ENCODE measurements at places on chromosomes 3 and 15.
A peak's percentile ranks its signal among the peaks of the same experiment; 100 is the strongest.

GRCh38 chr15:48565560-48566482 is 79.7 kb downstream of the FBN1 start:
- no peak overlapping the region for H3K4me3 ChIP-seq
- no peaks in the 10 kb centered on the region for H3K27me3 ChIP-seq
- no peak overlapping the region for H3K27ac ChIP-seq
- no peaks in the 10 kb centered on the region for H3K4me1 ChIP-seq
- no peak for DNase-seq
- no peaks in the 10 kb centered on the region for H3K36me3 ChIP-seq

DNA sequence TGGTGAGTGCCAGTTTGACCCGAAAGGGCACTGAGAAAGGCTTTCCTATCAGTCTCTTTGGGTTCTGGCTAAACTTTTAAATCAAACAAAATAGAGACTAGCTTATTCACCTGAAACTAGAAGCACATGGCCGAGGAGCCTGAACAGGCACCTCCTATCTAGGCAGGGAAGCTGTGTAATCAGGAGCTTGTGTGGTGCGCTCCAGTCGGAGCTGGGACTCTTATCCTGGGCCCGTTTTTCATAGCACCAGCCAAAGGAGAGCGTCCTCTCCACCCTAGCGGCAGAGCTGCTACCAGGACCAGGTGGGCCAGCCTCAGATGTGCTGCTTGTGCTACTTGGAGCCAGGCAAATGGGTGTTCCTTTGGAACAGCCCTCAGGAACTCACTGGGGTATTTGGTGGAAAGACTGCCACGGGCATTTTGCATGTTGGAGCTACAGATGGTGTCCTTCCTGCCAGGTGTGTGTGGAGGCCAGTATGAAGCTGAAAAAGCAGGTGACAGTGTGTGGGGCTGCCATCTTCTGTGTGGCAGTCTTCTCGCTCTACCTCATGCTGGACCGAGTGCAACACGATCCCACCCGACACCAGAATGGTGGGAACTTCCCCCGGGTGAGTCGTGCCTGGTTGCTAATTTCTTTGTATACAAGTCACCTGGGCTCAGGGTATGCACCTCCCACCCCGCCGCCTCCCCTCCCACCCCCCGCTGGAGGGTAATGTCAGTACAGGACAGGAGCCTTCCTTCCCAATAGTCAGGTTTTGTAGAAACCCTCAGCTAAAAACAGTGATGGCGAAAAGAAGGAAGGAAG is 833 bp downstream of the MAN2A2 start:
- peaks cover 16% of the 10 kb centered on the region for H3K4me1 ChIP-seq
- H3K36me3 ChIP-seq, result peaks cover 16% of the 10 kb centered on the region
- peak overlapping the region; percentile 82 for H3K27ac ChIP-seq
- H3K4me3 ChIP-seq, result peak overlapping the region; percentile 96

GRCh38 chr15:32723171-32723948 is 5.6 kb downstream of the GREM1 start:
- DNase-seq, result no peak
- H3K4me3 ChIP-seq, result no peak overlapping the region
- peaks cover 15% of the 10 kb centered on the region for H3K27me3 ChIP-seq

- H3K4me1 ChIP-seq, result no peaks in the 10 kb centered on the region
- peaks cover 28% of the 10 kb centered on the region for H3K36me3 ChIP-seq
- no peak for DNase-seq
- no peak overlapping the region for H3K4me3 ChIP-seq
- no peaks in the 10 kb centered on the region for H3K27me3 ChIP-seq
Measured at GRCh38 chr3:130677343-130677742, 69.3 kb downstream of the PIK3R4 start.

DNA sequence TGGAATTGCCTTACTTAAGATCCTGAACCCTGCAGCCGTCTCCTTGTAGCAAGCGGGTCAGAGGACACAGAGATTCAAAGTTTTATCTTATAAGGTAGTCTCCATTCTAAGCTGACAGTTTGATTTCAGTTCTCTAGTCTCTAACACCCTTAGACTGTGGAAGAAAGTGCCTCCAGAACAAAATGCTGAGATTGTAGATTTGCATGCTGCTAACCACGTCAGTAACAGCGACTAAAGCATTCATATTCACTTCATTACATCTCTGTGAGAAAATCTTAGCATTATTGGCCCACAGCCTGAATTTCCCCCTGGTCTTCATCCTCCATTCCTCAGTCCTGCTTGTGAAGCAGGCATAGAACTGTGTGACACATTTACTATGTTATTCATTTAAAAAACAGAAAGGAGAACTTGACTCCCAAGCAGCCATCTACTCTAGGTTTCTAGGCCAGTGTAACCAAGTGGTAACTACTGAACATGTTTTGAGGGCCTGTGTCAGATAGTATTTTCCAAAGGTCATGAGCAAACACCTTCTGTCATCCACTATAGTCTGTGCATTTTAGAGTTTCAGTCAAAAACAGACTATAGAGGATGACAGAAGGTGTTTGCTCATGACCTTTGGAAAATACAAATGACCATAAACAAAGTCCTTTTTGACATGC is 27.4 kb downstream of the ARIH2 start:
- no peak for DNase-seq
- H3K4me3 ChIP-seq, result no peak overlapping the region
- H3K27me3 ChIP-seq, result no peaks in the 10 kb centered on the region

- DNase-seq, result peak; percentile 32
- no peak overlapping the region for H3K27ac ChIP-seq
- peaks cover 2% of the 10 kb centered on the region for H3K36me3 ChIP-seq
- H3K4me1 ChIP-seq, result peaks cover 10% of the 10 kb centered on the region
- no peaks in the 10 kb centered on the region for H3K27me3 ChIP-seq
- no peak overlapping the region for H3K4me3 ChIP-seq
Measured at GRCh38 chr3:115040673-115041286, 106.3 kb downstream of the ZBTB20 start.

DNA sequence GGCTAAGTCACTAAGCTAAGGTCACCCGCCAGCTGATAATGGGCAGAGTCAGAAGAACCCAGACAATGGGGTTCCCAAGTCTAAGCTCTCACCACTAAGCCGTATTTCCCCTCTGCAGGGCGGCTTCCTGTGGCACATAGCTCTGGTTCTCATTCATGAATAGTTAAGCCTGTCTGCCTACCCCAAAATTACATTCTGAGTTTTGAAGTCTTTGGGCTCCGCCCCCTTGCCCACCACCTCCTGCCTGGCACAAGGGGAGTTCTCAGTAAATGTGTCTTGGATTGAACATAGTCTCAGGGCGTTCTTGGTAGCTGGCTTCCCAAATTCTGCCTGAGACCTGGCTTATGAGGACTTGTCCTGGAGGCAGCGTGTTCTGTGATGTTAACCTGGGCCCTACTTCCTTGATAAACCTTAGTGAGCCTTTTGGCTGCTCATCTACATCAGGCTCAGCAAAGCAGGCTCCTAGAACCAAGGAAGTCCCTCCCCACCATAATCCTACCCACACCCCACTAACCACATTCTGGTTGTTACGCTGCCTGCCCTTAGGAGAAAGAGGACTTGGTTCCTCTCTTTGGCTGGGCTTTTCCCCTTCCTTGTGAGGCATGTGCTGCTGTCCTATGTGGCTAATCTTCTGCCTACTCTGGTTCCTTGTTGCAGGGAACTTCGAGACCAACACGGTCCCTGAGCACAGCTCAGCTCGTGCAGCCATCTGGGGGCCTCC is 54.9 kb downstream of the STARD5 start:
- H3K27ac ChIP-seq, result no peak overlapping the region
- peaks cover 19% of the 10 kb centered on the region for H3K4me1 ChIP-seq
- H3K27me3 ChIP-seq, result peaks cover 2% of the 10 kb centered on the region
- no peak for DNase-seq
- H3K4me3 ChIP-seq, result no peak overlapping the region

GRCh38 chr3:63442918-63443317 is 164.8 kb downstream of the SYNPR start:
- H3K27me3 ChIP-seq, result peaks cover 2% of the 10 kb centered on the region
- no peaks in the 10 kb centered on the region for H3K36me3 ChIP-seq
- DNase-seq, result no peak

GRCh38 chr15:43132830-43133429 is 456 bp upstream of the TMEM62 start:
- peak overlapping the region; percentile 87 for H3K4me3 ChIP-seq
- H3K27me3 ChIP-seq, result no peaks in the 10 kb centered on the region
- peaks cover 9% of the 10 kb centered on the region for H3K36me3 ChIP-seq
- DNase-seq, result no peak

DNA sequence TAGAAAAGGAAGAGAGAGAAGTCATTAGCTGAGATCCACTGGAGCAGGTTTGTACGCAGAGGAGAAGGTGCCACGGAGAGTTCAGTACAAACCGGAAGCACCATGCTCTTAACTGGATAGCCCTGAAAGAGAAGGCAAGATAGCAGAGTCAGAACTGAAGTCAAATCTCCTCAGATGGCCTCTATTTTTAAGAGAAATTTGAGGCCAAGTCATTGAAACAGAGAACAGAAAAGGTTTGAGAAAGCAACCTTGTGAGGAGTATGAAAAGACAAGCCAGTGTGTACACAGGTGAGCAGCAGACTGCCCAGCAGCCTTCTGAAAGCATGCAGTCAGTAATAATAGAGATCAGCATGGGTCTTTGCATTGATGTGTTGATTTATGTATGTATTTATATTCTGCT is 66.1 kb upstream of the SPRED1 start:
- H3K4me3 ChIP-seq, result no peak overlapping the region
- no peak overlapping the region for H3K27ac ChIP-seq
- no peak for DNase-seq
- peaks cover 17% of the 10 kb centered on the region for H3K27me3 ChIP-seq

- H3K27ac ChIP-seq, result no peak overlapping the region
- no peaks in the 10 kb centered on the region for H3K36me3 ChIP-seq
- H3K4me3 ChIP-seq, result no peak overlapping the region
- DNase-seq, result no peak
- no peaks in the 10 kb centered on the region for H3K4me1 ChIP-seq
Measured at GRCh38 chr3:163809540-163809993, 1268.7 kb downstream of the SI start.

DNA sequence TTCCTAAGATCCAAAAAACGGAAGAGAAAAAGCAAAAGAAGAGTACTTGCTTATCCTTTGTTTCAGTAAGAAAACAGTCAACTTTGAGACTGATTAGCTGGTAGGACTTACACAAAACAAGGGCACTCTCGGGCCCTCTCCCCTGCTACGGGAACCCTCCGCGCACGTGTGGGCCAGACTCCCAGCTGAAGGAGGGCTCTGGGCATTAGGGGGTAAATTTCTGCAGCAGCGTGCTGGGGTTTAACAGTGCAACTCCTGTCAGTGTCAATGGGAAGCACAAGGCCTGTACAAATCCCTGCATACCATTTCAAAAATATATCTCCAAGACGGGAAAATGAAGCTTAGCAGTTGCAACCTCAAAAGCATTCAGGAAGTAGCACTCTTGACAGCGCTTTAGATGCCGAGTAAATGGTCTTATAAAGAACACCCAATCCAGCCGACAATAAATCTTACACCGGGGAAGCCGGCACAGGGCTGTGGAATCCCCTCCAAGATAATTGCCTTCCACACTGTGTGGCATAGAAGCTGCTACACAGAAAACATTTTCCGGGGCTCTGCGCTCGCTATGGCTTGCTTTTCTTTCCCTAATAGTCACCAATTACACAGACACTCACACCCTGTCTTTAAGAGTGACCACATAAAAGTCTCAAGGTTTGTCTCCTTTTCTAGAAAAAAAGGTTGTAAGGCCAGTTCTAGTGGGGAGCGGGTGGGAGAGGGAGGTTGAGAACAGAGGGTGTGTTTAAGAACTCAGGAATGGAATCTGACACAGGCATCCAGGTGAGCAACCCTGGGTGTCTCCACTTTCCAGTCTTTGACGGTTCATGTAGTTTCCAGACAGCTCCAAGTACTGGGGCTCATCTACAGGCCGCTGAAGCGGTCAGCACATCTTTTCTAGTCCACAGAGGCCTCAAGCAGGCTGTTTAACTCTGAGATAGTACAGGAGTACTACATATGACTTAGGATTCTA is 512.7 kb downstream of the FOXP1 start:
- peak overlapping the region; percentile 72 for H3K27ac ChIP-seq
- no peak for DNase-seq
- H3K4me3 ChIP-seq, result no peak overlapping the region
- peaks cover 5% of the 10 kb centered on the region for H3K36me3 ChIP-seq
- H3K27me3 ChIP-seq, result no peaks in the 10 kb centered on the region
- peaks cover 45% of the 10 kb centered on the region for H3K4me1 ChIP-seq

- H3K4me3 ChIP-seq, result no peak overlapping the region
- DNase-seq, result no peak
- no peak overlapping the region for H3K27ac ChIP-seq
- H3K27me3 ChIP-seq, result no peaks in the 10 kb centered on the region
- H3K36me3 ChIP-seq, result no peaks in the 10 kb centered on the region
Measured at GRCh38 chr3:88443066-88443465, 293.3 kb downstream of the C3orf38 start.

- H3K4me3 ChIP-seq, result no peak overlapping the region
- no peaks in the 10 kb centered on the region for H3K4me1 ChIP-seq
- H3K27ac ChIP-seq, result no peak overlapping the region
- H3K27me3 ChIP-seq, result peaks cover 8% of the 10 kb centered on the region
Measured at GRCh38 chr3:131551761-131552160, 49.0 kb upstream of the MRPL3 start.

DNA sequence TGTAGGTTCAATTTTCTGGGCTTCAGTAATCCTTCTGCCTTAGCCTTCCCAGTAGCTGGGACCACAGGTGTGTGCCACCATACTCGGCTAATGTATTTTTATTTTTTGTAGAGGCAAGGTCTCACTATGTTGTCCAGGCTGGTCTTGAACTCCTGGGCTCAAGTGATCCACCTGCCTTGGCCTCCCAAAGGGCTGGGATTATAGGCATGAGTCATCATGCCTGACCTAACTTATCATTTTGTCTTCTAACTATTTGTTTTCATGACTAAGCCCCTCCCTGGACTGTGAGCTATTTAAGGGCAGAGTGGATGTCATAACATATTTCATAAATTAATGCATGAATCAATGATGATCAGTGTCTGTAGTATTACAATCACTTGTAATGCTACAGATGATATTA is 56.1 kb upstream of the PIAS1 start:
- H3K4me3 ChIP-seq, result no peak overlapping the region
- no peak for DNase-seq
- no peaks in the 10 kb centered on the region for H3K4me1 ChIP-seq
- H3K27me3 ChIP-seq, result peaks cover 2% of the 10 kb centered on the region
- H3K36me3 ChIP-seq, result no peaks in the 10 kb centered on the region
- no peak overlapping the region for H3K27ac ChIP-seq

DNA sequence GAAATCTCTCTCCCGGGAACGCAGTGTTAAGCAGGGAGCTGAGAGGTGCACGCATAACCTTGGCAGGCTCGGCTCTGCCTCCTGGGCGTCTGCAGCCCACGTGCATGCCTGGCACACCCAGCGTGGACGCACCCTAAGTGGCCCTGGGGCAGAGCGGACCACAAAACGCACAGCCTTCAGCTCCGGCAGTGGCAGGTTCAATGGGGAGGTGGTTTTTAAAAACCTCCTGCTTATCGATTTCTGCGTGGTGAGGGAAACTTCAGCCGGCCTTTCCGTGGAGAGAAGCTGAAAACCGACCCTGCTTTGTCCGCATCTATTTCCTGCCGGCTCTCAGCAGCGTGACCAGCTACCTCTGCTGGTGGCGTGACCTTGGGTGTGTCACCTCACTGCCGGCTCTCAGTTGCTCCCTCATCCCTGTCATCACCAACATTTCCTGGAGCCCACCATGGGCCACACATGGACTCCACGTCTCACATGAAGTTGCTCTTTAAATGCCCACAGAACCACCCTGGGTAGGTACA is 134.8 kb upstream of the MEF2A start:
- no peaks in the 10 kb centered on the region for H3K36me3 ChIP-seq
- H3K27me3 ChIP-seq, result no peaks in the 10 kb centered on the region
- no peak overlapping the region for H3K4me3 ChIP-seq
- no peak overlapping the region for H3K27ac ChIP-seq

Data from memory B cell (primary cell).